Uterus (tissue), 4 donors: ENCODE measurements at places on chromosomes 2 and 18. TPM values are rescaled to one million over a fixed set of nuclear protein-coding genes. Genes with fewer than 3 reads are reported as not detected.

DNA sequence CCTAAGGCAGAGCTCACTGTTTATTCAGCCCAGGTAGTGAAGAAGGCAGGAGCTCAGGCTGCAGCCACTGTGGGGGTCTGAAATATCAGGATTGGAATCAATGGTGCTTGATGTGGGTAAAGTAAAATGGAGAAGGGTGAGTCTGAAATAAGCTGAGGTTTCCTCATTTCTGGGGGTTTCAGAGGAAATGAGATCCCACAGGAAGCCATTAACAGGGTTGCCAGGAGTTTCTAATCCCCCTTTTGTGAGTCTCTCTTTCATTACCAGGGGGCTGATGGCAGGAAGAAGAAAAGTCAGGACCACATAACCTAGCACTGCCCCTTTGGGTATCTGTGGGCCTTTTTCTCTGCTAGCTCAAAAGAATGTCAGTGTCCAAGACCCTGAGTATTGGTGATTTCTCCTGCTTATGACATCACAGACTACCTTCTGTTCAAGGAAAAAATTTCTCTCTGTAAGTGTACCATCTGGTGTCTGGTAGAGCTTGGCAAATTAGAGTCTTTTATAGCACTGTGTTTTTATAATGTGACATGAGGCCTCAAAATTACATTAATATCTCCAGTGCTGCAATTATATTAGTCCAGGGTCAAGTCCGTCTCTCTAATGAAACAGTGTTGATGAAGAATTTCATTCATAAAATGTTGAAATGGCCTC lies 56.0 kb downstream of the LBH start:
- H3K4me1 ChIP-seq: no peaks in the 10 kb centered on the region
- no peak overlapping the region for H3K4me3 ChIP-seq
- H3K27me3 ChIP-seq: no peaks in the 10 kb centered on the region
- H3K36me3 ChIP-seq: no peaks in the 10 kb centered on the region

DNA sequence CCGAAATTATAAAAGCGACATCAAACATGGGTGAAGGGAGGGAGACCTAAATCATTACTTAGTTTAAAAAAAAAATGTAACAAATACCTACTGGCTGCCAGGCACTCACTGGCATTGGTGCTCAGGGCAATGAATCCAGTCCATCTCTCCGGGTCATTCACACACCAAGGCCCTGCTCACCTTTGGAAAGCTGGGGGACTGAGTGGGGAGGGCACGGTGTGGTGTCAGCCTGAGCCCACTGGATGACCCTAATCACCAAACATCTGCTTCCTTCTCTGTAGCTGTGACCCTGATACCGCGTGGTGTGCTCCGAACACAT lies 336 bp upstream of the DDX1 start:
- no peaks in the 10 kb centered on the region for H3K36me3 ChIP-seq
- no peaks in the 10 kb centered on the region for H3K4me1 ChIP-seq
- H3K27ac ChIP-seq: peak overlapping the region; percentile 79
- H3K27me3 ChIP-seq: no peaks in the 10 kb centered on the region
- peak overlapping the region; percentile 80 for H3K4me3 ChIP-seq

- H3K36me3 ChIP-seq: no peaks in the 10 kb centered on the region
- H3K4me3 ChIP-seq: no peak overlapping the region
- peak overlapping the region; percentile 71 for H3K27ac ChIP-seq
- H3K27me3 ChIP-seq: no peaks in the 10 kb centered on the region
- H3K4me1 ChIP-seq: peaks cover 6% of the 10 kb centered on the region
Observed at GRCh38 chr2:105404736-105405135, 5.9 kb upstream of the FHL2 start.

GRCh38 chr2:218852911-218853667 lies 6.5 kb upstream of the WNT6 start:
- peaks cover 5% of the 10 kb centered on the region for H3K27me3 ChIP-seq
- H3K27ac ChIP-seq: no peak overlapping the region
- H3K4me3 ChIP-seq: no peak overlapping the region
- H3K36me3 ChIP-seq: no peaks in the 10 kb centered on the region
- DNase-seq: no peak

DNA sequence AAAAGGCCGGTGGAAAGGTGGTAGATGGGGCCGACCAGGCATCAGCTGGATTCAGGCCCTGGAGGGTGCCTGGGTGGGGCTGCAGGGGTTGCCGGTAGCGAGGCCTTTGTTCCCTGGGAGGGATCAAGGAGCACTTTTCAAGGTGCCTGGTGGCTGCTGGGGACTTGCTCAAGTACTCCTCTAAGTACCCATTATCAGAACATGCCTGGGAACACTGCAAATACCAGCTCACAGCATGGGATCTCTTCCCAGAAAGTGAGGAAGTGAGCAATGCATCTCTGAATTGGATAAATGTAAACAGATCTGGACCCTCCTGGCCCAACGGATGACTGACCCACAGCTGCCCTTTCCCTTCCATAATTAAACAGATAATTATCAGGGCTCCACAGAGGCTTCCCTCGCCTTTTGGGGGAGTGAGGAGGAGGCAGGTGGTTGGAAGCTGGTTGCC lies 210.5 kb downstream of the SH3RF3 start:
- H3K4me3 ChIP-seq: no peak overlapping the region
- H3K27ac ChIP-seq: no peak overlapping the region
- no peaks in the 10 kb centered on the region for H3K27me3 ChIP-seq
- DNase-seq: no peak
- no peaks in the 10 kb centered on the region for H3K4me1 ChIP-seq

GRCh38 chr2:42110641-42111322 lies 58.4 kb upstream of the EML4 start:
- H3K27me3 ChIP-seq: no peaks in the 10 kb centered on the region
- DNase-seq: no peak
- H3K4me3 ChIP-seq: no peak overlapping the region
- no peaks in the 10 kb centered on the region for H3K4me1 ChIP-seq
- no peak overlapping the region for H3K27ac ChIP-seq

- DNase-seq: no peak
- no peaks in the 10 kb centered on the region for H3K27me3 ChIP-seq
- no peak overlapping the region for H3K27ac ChIP-seq
- H3K4me1 ChIP-seq: no peaks in the 10 kb centered on the region
- no peaks in the 10 kb centered on the region for H3K36me3 ChIP-seq
Observed at GRCh38 chr2:15170070-15170775, 390.9 kb downstream of the NBAS start.

DNA sequence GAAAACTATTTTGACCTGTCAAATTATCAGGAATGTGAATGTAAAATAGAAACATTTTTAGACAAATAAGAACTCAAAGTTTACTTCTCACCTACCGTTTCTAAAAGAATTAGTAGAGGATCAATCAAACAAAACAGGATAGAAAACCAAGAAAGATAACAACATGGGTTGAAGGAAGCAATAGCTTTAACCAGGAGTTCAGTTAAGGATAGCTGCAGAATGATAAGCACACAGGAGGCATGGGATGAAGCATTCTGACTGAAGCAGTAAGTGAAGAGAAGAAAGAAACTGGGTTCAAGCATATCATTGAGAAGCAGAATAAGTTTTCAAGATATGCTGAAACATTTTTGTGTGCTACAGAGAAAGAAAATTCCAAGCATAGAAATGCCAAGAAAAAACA lies 52.3 kb downstream of the TWSG1 start:
- no peaks in the 10 kb centered on the region for H3K4me1 ChIP-seq
- no peak overlapping the region for H3K4me3 ChIP-seq
- H3K27me3 ChIP-seq: no peaks in the 10 kb centered on the region
- H3K36me3 ChIP-seq: no peaks in the 10 kb centered on the region
- H3K27ac ChIP-seq: no peak overlapping the region

DNA sequence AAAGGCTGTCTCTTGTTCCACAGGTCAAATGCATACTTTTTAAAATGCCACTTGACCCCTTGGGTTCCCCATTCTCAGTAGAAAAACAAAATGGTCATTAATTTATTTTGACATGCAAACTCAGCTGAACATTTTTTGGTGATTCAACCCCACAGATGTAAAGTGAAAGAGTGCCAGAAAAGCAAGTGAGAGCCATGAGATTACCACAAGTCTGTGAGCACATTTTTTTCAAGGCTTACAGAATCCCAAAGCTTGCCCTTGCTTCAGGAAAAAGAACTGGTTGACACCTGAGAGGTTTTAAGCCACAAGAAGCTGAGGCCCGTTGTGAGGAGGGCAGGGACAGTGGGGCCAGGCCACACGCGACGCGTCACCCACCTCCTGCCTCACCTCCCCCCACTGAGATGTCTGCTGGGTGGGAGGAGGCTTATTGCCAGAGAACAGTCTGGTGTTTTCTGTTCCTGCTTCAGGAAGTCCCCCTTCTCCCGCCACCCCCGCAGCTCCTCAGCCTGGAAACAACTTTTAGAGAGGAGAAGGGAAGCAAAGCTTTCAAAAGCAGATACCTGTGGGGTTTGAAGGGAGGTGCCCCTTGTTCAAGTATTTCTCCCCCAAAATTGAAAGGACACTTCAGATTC lies 70.4 kb upstream of the CYP1B1 start:
- H3K27ac ChIP-seq: peak overlapping the region; percentile 95
- H3K27me3 ChIP-seq: no peaks in the 10 kb centered on the region
- no peak overlapping the region for H3K4me3 ChIP-seq
- peaks cover 10% of the 10 kb centered on the region for H3K4me1 ChIP-seq
- DNase-seq: peak; percentile 60
- H3K36me3 ChIP-seq: no peaks in the 10 kb centered on the region

- H3K4me3 ChIP-seq: no peak overlapping the region
- no peaks in the 10 kb centered on the region for H3K27me3 ChIP-seq
- no peaks in the 10 kb centered on the region for H3K36me3 ChIP-seq
- peaks cover 5% of the 10 kb centered on the region for H3K4me1 ChIP-seq
- DNase-seq: no peak
- H3K27ac ChIP-seq: no peak overlapping the region
Observed at GRCh38 chr2:119549241-119549640, 5.0 kb downstream of the CFAP221 start.

GRCh38 chr2:137912371-137912770 lies 51.9 kb upstream of the HNMT start:
- no peaks in the 10 kb centered on the region for H3K36me3 ChIP-seq
- DNase-seq: no peak
- no peaks in the 10 kb centered on the region for H3K27me3 ChIP-seq
- H3K4me1 ChIP-seq: no peaks in the 10 kb centered on the region

GRCh38 chr2:61543062-61543461 lies 4.9 kb upstream of the XPO1 start:
- DNase-seq: no peak
- no peak overlapping the region for H3K27ac ChIP-seq
- H3K27me3 ChIP-seq: no peaks in the 10 kb centered on the region
- H3K36me3 ChIP-seq: no peaks in the 10 kb centered on the region
- no peaks in the 10 kb centered on the region for H3K4me1 ChIP-seq
- H3K4me3 ChIP-seq: no peak overlapping the region

DNA sequence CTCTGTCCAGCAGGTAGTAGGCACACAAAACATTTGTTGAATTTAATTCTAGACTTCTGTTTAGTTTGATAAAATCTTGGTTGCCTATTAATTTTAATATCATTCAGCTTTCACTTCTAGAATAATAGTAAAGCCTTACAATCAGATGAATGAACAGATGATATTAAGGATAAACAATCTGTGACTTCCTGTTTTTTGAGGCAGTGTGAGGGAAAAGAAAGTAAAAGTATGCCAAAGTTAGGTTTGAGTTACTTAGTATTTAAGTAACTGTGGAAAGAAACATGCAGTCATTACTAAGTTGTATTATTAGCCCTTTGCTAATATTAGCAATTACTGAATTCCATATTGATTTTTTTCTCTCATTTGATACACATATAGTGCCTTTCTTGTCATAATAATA lies 31.5 kb downstream of the EPB41L5 start:
- no peaks in the 10 kb centered on the region for H3K27me3 ChIP-seq
- no peaks in the 10 kb centered on the region for H3K36me3 ChIP-seq
- H3K4me3 ChIP-seq: no peak overlapping the region
- H3K27ac ChIP-seq: no peak overlapping the region
- H3K4me1 ChIP-seq: no peaks in the 10 kb centered on the region
- DNase-seq: no peak

- no peak overlapping the region for H3K27ac ChIP-seq
- H3K4me1 ChIP-seq: no peaks in the 10 kb centered on the region
- H3K36me3 ChIP-seq: no peaks in the 10 kb centered on the region
- no peak for DNase-seq
- no peak overlapping the region for H3K4me3 ChIP-seq
- H3K27me3 ChIP-seq: no peaks in the 10 kb centered on the region
Observed at GRCh38 chr18:3875376-3875775, 425.4 kb downstream of the TGIF1 start.

DNA sequence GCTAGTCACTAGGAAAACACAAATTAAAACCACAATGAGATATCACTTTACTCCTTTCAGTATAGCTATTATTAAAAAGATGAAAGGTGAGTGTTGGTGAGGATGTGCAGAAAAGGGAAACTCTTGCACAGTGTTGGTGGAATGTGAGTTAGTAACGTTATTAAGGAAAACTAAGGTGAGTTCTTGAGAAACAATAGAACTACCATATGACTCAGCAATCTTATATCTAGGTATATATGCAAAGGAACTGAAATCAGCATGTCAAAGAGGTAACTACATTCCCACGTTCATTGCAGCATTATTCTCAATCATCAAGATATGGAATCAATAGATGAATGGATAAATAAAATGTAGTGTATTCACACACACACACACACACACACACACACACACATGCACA lies 117.3 kb upstream of the HNMT start:
- H3K4me3 ChIP-seq: no peak overlapping the region
- H3K27me3 ChIP-seq: no peaks in the 10 kb centered on the region
- no peak for DNase-seq
- H3K4me1 ChIP-seq: no peaks in the 10 kb centered on the region
- no peaks in the 10 kb centered on the region for H3K36me3 ChIP-seq
- no peak overlapping the region for H3K27ac ChIP-seq

GRCh38 chr2:41691561-41691960 lies 356.3 kb upstream of the PKDCC start:
- no peaks in the 10 kb centered on the region for H3K36me3 ChIP-seq
- H3K27ac ChIP-seq: no peak overlapping the region
- DNase-seq: no peak
- H3K4me3 ChIP-seq: no peak overlapping the region
- H3K27me3 ChIP-seq: no peaks in the 10 kb centered on the region

GRCh38 chr18:21330122-21330701 lies 88.2 kb downstream of the GREB1L start:
- H3K4me1 ChIP-seq: no peaks in the 10 kb centered on the region
- no peak overlapping the region for H3K27ac ChIP-seq
- H3K27me3 ChIP-seq: no peaks in the 10 kb centered on the region
- no peak overlapping the region for H3K4me3 ChIP-seq
- no peaks in the 10 kb centered on the region for H3K36me3 ChIP-seq

DNA sequence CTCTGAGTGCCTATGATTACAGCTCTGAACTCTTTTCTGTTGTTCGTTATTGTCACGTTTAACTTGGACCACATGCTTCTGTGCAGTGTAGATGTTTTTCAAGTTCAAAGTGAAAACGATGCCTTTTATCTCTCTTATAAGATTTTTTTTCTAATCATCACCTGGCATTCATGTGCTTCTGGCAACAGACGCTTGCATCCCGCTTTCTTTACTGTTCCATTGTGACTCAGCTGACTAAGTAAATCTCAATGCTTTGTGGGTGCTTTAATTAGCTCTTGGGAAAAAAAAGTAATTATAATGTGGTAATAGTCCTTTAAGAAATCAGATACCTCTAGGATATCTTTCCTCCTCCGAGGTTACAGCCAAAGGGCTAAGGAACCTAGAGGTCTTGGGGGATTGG lies 31.2 kb upstream of the RMP24 start:
- H3K27ac ChIP-seq: no peak overlapping the region
- no peaks in the 10 kb centered on the region for H3K27me3 ChIP-seq
- no peak for DNase-seq
- H3K4me1 ChIP-seq: no peaks in the 10 kb centered on the region
- no peak overlapping the region for H3K4me3 ChIP-seq
- no peaks in the 10 kb centered on the region for H3K36me3 ChIP-seq

EMILIN2 gene
- 31.0 TPM for total RNA-seq

SEPTIN10 gene
- total RNA-seq: 52.8 TPM

TRABD2A gene
- not detected for total RNA-seq

TOGARAM2 gene
- total RNA-seq: not detected

ITGA6 gene
- total RNA-seq: 94.3 TPM

ARL5A gene
- 101 TPM for total RNA-seq

ACKR3 gene
- 61.5 TPM for total RNA-seq
